Gastroesophageal sphincter (tissue), 4 donors: ENCODE measurements at places on chromosomes 2 and 18.

- no peak for ATAC-seq
Measured at GRCh38 chr2:130152816-130153595, 8.1 kb upstream of the CCDC74B start.

DNA sequence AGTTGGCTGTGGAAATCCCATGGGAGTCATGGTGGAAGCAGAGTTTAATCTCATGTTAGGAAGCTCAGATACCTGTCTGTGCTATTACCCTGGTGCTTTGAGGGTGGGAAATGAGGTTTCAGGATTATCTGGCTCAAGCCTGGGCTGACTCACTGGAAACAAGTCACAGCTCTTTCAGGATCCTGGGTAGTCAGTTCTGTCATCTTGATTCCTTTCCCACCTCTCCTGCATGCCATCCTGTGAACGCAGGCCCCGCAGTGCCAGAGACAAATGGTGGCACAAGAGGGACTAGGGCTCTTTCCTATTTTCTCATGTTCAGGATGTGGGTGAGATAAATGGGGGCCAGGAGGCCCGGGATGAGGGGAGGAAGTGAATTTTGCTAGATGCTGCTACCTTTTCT is 3.7 kb upstream of the FAM136A start:
- ATAC-seq: no peak

DNA sequence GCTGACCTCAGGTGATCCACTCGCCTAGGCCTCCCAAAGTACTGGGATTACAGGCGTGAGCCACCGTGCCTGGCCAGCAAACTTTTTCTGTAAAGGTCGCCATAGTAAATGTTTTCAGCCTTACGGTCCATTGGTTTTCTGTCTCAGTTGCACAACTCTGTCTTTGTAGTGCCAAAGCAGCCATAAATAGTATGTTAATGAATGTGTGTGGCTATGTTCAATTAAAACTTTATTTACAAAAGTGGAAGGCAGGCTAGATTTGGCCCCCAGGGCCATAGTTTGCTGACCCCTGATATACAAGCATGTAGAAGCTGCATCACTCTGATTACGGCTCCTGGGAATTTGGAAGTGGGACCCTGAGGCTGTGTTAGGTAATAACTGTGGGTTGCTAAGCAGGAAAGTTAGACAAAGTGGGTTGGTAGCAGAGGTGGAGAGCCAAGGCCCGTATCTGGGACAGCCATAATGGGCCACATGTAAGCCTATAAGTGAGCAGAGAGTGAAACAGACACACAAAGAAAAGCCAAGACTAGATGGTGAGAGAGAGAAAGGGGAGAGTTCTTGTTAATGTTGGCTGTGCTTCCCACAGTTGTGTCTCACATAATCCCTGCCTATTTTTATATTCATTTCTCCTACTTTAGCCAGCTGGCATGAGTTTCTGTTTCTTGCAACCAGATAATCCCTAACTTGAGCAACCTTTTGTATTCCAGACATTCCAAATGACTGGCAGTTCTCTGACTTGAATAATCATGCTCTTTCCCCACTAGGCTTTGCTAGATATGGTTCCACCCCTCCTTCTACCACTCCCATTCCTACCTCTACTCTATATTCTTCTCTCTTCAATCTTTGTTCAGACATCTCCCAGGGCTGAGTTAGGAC is 223.3 kb upstream of the STON1 start:
- ATAC-seq: peak; percentile 92

GRCh38 chr2:228556717-228557116 is 375.2 kb upstream of the SPHKAP start:
- ATAC-seq: no peak

DNA sequence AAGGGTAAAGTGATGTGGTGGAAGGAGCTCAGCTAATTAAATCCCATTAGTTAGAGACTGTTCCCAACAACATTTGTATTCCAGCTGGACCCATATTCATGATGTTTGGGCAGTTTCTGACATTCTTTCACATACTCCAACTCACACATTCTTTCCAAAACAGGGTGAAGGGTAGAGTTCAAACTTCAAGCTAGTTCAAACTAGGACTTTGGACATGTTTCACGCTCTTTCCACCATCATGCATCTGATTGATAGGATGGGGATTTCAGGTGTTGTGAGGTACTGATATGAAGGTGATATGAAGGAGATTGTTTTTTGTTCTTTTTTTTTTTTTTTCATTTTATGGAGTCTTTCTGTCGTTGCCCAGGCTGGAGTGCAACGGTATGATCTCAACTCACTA is 197.1 kb upstream of the LHCGR start:
- no peak for ATAC-seq

GRCh38 chr2:7634409-7634808 is 717.2 kb downstream of the RNF144A start:
- ATAC-seq: no peak

DNA sequence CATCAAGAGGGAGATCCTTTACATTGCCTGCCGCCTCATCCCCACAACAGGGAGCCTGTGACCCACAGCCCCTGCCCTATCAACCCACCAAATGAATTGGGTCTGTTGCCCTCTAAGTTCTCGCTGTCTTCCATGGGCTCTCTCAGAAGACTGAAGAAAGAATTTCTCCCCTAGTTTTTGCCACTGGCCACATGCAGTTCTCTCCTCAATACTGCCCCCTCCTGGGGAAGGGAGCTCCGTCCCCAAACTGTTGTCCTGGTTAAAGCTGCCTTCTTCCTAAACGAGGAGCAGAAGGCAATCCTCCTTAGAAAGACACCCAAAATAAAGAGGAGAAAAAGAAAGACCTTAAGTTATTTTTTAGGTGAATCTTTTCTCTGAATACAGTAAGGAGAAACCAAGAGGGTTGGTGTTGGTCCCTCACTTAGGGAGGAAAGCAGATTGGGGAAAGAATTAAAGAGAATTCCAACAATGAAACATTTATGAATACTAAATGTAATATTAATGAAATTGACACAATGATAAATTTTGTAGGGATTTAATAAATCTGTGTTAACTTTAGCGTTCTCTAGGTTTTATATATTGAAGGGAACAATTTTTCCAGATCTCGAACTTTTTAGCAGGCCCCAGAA is 31.1 kb upstream of the SATB2 start:
- no peak for ATAC-seq
